ENCODE measurements at places on chromosomes 3 and 15. TPM values are rescaled to one million over a fixed set of nuclear protein-coding genes. Genes with fewer than 3 reads are reported as not detected.

The TERC gene
- 61.5 TPM for total RNA-seq

The VIPR1 gene
- total RNA-seq, result not detected

The CORO2B gene
- not detected for total RNA-seq

The NANOGP8 gene
- total RNA-seq, result not detected

The ELP6 gene
- total RNA-seq, result 39.1 TPM
